ENCODE measurements at places on chromosomes 6 and 20. TPM values are rescaled to one million over a fixed set of nuclear protein-coding genes. Genes with fewer than 3 reads are reported as not detected.

The TEAD3 gene
- 4.6 TPM for total RNA-seq

The FBXO9 gene
- total RNA-seq = 32.9 TPM

The ADTRP gene
- total RNA-seq = 0.71 TPM

The ZNF318 gene
- 3.7 TPM for total RNA-seq

The DEF6 gene
- not detected for total RNA-seq

The ID4 gene
- total RNA-seq = 0.88 TPM

The MAP3K5 gene
- 2.3 TPM for total RNA-seq

Data from A549 treated with ZK216348 at 1 μM for 4 hours (cell line).